ENCODE measurements at places on chromosomes 12 and 14.

- DNase-seq = no peak
These were observed 33.0 kb downstream of the METAP2 start for GRCh38 chr12:95506707-95507523.

DNA sequence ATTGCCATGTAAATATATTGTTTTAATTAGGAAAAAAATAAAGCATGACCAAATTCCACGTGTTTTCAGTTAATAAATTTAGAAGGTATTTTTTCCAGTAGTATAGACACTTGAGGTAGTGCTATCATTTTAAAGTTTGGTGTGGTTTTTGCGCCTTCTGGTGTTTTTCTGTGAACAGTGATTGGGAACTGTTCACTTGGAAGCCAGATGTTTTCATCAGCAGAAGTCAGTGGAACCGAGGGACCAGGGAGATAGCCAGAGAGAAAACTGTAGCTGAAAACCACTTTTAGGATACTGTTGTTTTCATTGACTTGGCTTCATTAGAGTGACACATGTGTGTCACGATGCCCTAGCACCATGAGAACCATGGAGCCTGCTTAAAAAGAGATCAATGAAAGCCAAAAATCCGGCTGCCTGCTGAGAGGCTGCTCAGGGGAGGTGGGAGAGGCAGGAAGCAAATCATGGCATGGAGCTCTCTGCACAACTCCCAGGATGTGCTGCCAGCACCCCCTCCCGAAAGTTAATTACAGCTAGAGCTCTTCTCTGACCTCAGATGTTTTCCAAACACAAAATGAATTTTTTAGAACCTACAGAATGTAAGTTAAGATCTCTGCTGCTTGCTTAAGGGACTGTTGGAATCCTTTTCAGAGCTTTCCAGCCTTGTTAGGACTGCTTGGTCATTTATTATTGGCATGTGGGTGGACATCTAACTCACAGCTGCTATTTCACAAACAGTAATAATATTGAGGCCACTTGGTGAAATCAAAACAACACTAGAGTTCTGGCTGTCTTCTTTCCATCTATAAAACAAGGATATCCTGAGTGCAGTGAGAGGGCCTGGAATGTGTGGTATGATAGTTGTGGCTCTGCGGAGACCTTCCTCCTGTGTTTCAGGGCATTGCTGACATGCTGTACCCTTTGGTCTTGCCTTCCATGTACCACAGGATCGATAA is 192.3 kb downstream of the ANO4 start:
- no peak for DNase-seq

DNA sequence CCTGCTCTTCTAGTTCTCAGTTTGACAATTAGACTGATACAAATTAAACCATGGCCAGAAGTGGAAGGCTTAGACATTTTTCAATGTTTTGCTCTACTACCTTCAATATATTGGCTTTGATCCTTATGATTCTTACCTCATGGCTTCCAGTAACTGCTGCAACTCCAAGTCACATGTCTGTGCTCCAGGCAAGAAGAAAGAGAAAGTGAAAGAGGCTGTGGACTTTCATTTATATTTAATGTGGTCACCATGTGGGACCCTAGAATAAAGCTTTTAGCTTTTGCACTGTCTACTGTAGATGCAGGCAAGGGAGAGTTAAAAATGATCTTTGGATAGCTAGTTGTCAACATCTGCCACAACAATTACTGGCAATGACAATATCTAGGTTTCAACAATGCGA is 214.3 kb upstream of the PDE3A start:
- no peak for DNase-seq

GRCh38 chr12:80226576-80226975 is 127.2 kb downstream of the OTOGL start:
- DNase-seq = no peak

GRCh38 chr14:102029956-102030355 is 56.9 kb downstream of the HSP90AA1 start:
- DNase-seq = no peak

- DNase-seq = no peak
These were observed 9.9 kb downstream of the ZNF410 start for GRCh38 chr14:73896521-73896920.

DNA sequence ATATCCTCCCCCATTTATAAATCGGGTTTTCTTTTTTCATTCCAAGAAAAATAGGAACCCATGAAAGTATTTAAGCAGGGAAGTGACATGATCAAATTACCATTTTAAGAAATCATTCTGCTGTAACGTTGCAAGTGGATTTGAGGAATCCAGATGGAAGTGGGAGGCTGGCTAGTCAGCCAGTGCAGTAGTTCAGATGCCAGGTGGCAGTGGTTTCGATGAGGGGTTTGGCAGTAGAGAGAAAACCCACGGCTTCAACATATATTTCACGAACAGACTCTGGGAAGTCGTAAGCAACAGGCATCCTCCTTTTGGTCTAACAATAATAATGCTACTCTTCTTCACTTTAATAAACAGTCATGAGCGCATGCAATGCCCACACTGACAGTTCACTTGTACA is 25.0 kb downstream of the PDZRN4 start:
- DNase-seq = no peak

GRCh38 chr12:116146386-116146785 is 131.1 kb downstream of the MED13L start:
- DNase-seq = no peak

GRCh38 chr14:78700236-78700635 is 530.1 kb downstream of the NRXN3 start:
- DNase-seq = no peak

GRCh38 chr12:106914796-106915634 is 40.7 kb upstream of the TMEM263 start:
- DNase-seq = no peak

- no peak for DNase-seq
These were observed 72.9 kb upstream of the BTG1 start for GRCh38 chr12:92218394-92219077.

- DNase-seq = peak; percentile 15
These were observed 47.2 kb downstream of the PTPRB start for GRCh38 chr12:70590051-70590450.

DNA sequence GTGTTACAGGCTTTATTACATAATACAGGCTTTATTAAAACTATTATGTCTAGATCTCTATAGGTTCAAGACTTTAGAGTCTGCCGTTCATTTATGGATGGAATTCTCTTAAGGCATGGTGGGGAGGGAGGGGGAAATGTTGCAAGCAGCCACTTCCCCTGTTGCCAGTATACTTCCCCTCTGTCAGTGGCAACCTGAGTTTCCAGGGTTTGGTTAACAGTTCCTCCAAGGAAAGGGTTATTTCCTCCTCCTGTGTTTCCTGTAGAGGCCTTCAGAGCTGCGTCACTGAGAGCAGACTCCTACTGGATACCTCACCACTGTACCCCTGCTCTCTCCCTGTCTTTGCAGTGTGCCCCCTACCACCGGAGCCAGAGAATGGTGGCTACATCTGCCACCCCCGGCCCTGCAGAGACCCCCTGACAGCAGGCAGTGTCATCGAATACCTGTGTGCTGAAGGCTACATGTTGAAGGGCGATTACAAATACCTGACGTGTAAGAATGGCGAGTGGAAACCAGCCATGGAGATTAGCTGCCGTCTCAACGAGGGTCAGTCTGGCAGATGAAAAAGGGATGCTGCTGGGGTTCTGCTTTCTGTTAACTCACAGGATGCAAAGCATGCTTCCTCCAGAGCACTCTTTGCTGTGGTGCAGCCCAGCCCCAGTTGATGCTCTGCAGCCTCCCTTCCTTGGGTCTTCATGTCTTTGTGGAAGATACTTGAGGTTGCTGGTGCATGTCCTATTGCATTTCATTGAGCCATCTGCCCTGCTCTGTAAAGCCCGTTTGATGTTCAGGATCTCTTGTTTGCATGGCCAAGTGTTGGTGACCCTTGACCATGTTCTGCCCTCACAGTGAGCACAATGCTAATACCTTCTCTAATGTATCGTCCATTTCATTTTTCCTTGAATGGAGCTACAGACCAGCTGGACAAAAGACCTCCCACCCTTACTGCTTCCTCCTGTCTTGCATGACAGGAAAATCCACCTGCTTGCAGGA is 63.6 kb upstream of the SRSF5 start:
- DNase-seq = no peak

DNA sequence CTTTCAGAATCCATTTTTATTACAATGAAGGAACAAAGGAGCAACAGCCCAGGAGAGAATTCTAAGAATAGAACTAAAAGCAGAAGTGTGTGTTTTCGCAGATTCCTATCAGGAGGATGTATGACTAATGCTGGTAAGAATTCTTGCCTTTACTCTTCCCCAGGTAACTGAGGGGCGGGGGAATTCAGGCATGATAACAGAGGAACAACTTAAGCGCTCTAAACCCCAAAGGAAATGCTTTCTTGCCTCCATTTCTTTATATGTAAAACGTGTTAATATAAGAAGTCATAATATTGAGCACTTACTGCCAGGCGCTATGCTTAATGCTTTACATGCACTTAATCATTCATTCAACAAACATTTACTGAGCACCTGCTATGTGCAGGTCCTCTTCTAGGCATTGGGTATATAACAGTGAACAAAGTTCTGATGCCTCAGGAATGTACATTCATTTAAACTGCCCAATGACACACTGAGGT is 4.5 kb downstream of the HCAR1 start:
- no peak for DNase-seq

GRCh38 chr12:115740586-115741155 is 536.8 kb downstream of the MED13L start:
- DNase-seq = no peak

GRCh38 chr12:28388879-28389278 is 198.6 kb downstream of the CCDC91 start:
- no peak for DNase-seq

GRCh38 chr14:61099216-61099835 is 118.3 kb downstream of the SLC38A6 start:
- no peak for DNase-seq

DNA sequence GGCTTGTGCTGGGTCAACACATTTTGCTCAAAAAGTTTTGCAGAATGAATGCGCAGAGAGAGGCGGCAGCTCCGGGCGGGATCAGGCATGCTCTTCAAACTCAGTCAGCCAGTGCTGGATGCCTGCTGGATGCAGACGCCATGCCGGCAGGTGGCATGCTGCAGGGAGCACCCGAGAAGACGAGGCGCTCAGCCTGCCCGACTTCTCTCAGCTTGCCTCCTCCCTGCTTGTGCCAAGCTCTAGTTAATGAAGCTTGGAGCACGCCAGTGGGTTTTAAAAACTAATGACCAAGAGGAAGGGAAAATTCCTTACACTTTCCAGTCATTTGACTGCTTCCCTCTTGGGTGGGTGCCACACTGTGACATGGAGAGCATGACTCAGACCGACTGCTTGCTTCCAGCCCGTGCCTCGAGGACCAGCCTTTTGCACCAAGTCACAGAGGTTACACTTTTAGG is 39.8 kb downstream of the SLC24A4 start:
- DNase-seq = no peak

DNA sequence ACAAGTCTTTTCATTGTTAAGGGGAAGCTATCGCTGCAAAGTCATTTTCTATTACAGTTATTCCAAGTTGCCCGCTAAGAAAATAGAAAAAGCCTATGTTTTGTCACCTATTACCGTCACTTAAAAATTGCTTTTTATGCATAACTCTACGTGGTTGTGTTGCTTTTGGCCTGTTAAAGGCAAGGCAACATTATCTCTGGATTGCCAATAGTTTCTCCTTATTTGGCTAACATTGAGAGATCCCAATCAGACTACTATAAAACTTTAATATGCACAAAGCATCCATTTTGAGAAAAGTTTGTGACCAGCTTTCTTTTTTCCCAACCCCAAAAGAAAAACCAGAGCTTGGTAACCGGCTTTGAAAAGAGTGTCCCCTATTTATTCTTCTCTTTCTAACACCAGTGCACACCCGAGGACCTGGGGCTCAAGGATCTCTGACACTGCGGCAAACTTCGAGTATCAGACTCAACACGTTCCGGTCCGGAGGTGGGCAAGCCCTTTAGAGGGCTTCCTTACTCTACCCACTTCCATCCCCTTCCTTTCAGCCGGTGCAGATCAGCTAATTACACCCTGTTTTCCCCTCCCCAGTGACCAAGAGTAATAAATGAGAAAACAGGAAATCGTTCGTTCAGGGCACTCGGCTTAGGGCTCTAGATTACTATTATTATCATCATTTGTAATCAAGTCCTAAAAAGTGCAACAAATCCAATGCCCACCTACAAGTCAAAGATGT is 1.2 kb downstream of the PPP1R12A start:
- DNase-seq = no peak

- no peak for DNase-seq
These were observed 48.5 kb downstream of the PITPNM2 start for GRCh38 chr12:123102366-123102765.

GRCh38 chr14:89669193-89669592 is 252.2 kb upstream of the FOXN3 start:
- no peak for DNase-seq
